ENCODE measurements at places on chromosomes 3 and 15.

GRCh38 chr15:52677593-52678467 lies 1.4 kb downstream of the ATOSA start:
- peak; percentile 34 for DNase-seq

- DNase-seq = no peak
These were observed 20.3 kb upstream of the PPP4R2 start for GRCh38 chr3:72976281-72976741.

GRCh38 chr3:15711281-15711680 lies 86.5 kb downstream of the ANKRD28 start:
- DNase-seq = no peak

DNA sequence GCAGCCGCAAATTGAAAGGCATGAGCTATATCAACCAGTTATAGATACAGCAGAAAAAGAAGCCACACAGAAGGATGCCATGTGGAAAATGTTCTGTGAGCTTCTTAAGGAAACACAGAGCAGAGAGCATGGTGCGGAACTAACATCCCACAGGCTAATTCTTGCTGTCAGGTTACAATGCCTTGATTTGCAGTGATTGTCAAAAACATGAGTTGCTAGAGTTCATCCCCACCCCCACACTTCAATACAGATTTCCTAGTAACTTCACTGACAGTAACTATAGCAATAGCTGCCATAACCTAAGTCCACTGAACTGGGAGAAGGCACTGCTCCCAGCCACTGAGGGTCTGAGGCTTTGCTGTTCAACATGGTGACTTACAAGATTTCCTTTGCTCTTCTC lies 821.6 kb downstream of the SQOR start:
- DNase-seq = no peak

DNA sequence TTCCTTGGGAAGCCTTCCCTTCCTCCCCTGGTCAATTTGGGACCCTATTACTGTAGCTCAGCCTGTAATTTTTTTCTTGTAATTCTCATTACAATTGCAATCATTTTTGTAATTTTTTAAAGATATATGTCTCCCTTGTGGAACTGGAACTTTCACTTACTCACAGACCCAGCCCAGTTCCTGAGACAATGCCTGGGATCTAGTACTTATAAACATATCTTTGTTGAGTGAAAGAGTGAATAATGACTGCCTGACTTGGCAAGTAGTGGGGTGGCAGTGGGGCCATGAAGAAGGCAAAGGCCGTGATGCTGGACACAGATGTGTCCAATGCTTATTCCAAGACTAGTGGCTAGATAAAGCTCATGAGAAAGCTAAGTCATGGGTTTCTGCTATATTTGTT lies 294.5 kb upstream of the LRRN1 start:
- no peak for DNase-seq

- DNase-seq = no peak
These were observed 4.6 kb downstream of the TSC22D2 start for GRCh38 chr3:150412561-150413231.

GRCh38 chr3:25259871-25260270 lies 168.2 kb upstream of the RARB start:
- DNase-seq = no peak

GRCh38 chr3:58824285-58824684 lies 157.7 kb upstream of the FAM3D start:
- DNase-seq = peak; percentile 19

DNA sequence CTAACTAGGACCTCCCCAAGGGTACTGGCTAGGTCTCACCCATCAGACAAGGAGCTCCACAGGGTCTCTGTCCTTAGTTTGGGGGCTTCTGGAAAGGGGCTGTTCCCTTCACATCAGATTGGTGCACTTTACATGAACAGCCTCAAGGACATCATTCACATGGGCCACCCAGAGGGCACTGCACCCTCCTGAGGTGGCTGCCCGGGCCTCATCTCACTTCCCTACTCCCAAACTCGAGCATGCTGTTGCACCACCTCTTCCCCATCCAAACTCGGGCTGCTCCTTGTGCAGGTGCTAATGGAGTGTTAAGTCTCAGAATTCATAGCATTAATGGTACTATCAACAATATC lies 48.1 kb downstream of the RAB11A start:
- no peak for DNase-seq

DNA sequence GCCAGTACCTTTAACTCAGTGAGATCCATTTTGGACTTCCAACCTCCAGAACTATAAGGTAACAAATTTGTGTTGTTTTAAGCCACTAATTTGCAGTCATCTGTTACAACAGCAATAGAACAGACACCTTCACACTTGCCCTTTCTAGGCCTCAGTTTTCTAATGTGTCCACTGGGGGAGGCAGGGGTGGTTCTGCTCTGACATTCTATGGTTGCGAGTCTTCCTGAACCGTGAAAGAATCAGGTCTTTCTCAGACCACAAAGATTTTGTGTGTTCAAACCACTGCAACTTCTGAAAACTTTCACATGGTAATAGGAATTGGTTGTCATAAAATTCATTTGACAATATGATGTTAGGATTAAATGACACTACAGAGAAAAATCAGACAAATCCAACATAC lies 26.8 kb upstream of the CSTA start:
- DNase-seq = no peak

GRCh38 chr3:29347412-29347811 lies 66.5 kb downstream of the RBMS3 start:
- no peak for DNase-seq

DNA sequence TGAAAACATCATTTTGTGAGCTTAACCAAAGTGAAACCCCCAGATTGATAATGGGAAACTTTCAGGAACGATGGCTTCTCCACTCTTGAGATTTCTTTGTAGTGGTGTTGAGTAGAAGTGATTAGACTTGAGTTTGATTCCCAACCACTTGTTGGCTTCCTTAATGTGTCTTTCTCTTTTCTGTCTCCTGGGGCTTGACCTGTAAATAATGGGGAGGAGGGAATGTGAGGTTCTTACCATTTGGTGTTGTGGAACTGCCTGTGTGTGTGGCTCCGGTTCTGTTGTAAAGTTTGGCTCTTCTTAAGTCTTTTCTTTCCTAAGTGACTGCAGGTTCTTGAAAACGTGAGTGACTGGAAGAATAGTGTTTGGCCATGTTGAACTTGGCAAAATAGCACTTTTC lies 2.7 kb downstream of the CDV3 start:
- no peak for DNase-seq

- no peak for DNase-seq
These were observed 4.2 kb downstream of the RHCG start for GRCh38 chr15:89492111-89492641.
